ENCODE measurements at places on chromosomes 6 and 20. TPM values are rescaled to one million over a fixed set of nuclear protein-coding genes. Genes with fewer than 3 reads are reported as not detected.

HCRTR2 gene
- total RNA-seq: not detected

ZBTB12 gene
- total RNA-seq: 3.9 TPM

PSMB8 gene
- 21.0 TPM for total RNA-seq

DUSP15 gene
- total RNA-seq: 1.0 TPM

NQO2 gene
- total RNA-seq: 69.5 TPM

RIMS4 gene
- 1.7 TPM for total RNA-seq

COL19A1 gene
- total RNA-seq: not detected

MAP1LC3A gene
- total RNA-seq: 30.5 TPM

RNF144B gene
- total RNA-seq: 0.68 TPM

SLC29A1 gene
- total RNA-seq: 49.9 TPM

PPP1R3G gene
- 2.2 TPM for total RNA-seq

NKAPL gene
- not detected for total RNA-seq

GTF3C6 gene
- total RNA-seq: 103 TPM

ZNF391 gene
- total RNA-seq: 0.16 TPM

GRM1 gene
- 0.02 TPM for total RNA-seq

PKIB gene
- total RNA-seq: 0.71 TPM

CFAP61 gene
- total RNA-seq: 0.20 TPM

L3MBTL3 gene
- 3.0 TPM for total RNA-seq

APMAP gene
- 185 TPM for total RNA-seq

XKR7 gene
- 0.01 TPM for total RNA-seq

COL11A2 gene
- total RNA-seq: 0.93 TPM

PRSS16 gene
- total RNA-seq: 3.3 TPM

COL12A1 gene
- 4.5 TPM for total RNA-seq

RHAG gene
- not detected for total RNA-seq

DEFB116 gene
- not detected for total RNA-seq

LAMA2 gene
- total RNA-seq: 0.47 TPM

PGC gene
- 0.08 TPM for total RNA-seq

MYLK2 gene
- 0.65 TPM for total RNA-seq

HTR1E gene
- total RNA-seq: not detected

TSHZ2 gene
- total RNA-seq: not detected

FOXS1 gene
- total RNA-seq: 0.32 TPM

UCKL1 gene
- 31.7 TPM for total RNA-seq

HAO1 gene
- total RNA-seq: not detected

DAAM2 gene
- total RNA-seq: 0.14 TPM

C20orf202 gene
- not detected for total RNA-seq

STX11 gene
- total RNA-seq: 2.7 TPM

PFDN4 gene
- 58.9 TPM for total RNA-seq

CRISP3 gene
- not detected for total RNA-seq

ZBP1 gene
- total RNA-seq: not detected

FAM229B gene
- 11.1 TPM for total RNA-seq

RIPOR3 gene
- total RNA-seq: not detected

METTL24 gene
- total RNA-seq: not detected

DPPA5 gene
- total RNA-seq: not detected

NMBR gene
- not detected for total RNA-seq

GRM4 gene
- total RNA-seq: 0.15 TPM

EDN3 gene
- total RNA-seq: 3.0 TPM

MCHR2 gene
- total RNA-seq: not detected

PRR18 gene
- total RNA-seq: 0.15 TPM

RALGAPB gene
- 12.5 TPM for total RNA-seq

PTCRA gene
- total RNA-seq: not detected

Data from A549 treated with Hydrocortisone at 1 μM for 4 hours (cell line).